ENCODE measurements at places on chromosomes 13 and 19. TPM values are rescaled to one million over a fixed set of nuclear protein-coding genes. Genes with fewer than 3 reads are reported as not detected.

The POLR1G gene
- 7.7 TPM for total RNA-seq

The SYNGR4 gene
- total RNA-seq: not detected

The ZNF471 gene
- 7.6 TPM for total RNA-seq

The CEACAM20 gene
- not detected for total RNA-seq

GRCh38 chr13:77029436-77029835, 2.5 kb upstream of the FBXL3 start:
- H3K36me3 ChIP-seq: no peaks in the 10 kb centered on the region
- no peak for DNase-seq
- peaks cover 10% of the 10 kb centered on the region for H3K4me1 ChIP-seq

GRCh38 chr13:66195238-66195637, 1034.9 kb downstream of the PCDH9 start:
- no peak for DNase-seq
- no peaks in the 10 kb centered on the region for H3K27me3 ChIP-seq
- H3K4me3 ChIP-seq: no peak overlapping the region
- no peaks in the 10 kb centered on the region for H3K4me1 ChIP-seq

GRCh38 chr13:95756072-95756471, 79.1 kb downstream of the DNAJC3 start:
- H3K27me3 ChIP-seq: no peaks in the 10 kb centered on the region
- no peaks in the 10 kb centered on the region for H3K4me1 ChIP-seq
- H3K4me3 ChIP-seq: no peak overlapping the region

GRCh38 chr19:40241125-40241808, 14.8 kb upstream of the CCNP start:
- H3K27me3 ChIP-seq: no peaks in the 10 kb centered on the region
- H3K4me1 ChIP-seq: peaks cover 6% of the 10 kb centered on the region
- no peak for DNase-seq
